ENCODE measurements at places on chromosomes 4 and X.

DNA sequence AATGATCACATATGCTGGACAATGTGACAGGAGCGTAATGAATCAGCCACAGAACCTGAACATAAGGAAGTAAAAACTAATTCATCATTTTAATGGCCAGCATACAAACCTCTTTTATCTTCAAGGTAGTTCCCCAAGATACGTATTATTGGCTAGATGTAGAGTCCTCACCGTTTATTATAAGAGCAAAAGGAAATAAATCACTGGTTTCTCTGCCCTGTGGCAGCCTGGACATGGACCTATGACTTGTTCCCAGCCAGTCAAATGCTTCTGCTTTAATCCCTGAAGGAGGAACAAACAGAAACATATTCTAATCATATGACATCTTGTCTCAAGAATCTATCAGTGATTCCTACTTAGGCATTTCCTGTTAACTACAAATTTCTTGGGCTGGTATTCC lies 86.8 kb upstream of the FAM241A start:
- no peak for DNase-seq

- DNase-seq: no peak
Measured at GRCh38 chrX:98379134-98379533, 1495.4 kb downstream of the RPA4 start.

DNA sequence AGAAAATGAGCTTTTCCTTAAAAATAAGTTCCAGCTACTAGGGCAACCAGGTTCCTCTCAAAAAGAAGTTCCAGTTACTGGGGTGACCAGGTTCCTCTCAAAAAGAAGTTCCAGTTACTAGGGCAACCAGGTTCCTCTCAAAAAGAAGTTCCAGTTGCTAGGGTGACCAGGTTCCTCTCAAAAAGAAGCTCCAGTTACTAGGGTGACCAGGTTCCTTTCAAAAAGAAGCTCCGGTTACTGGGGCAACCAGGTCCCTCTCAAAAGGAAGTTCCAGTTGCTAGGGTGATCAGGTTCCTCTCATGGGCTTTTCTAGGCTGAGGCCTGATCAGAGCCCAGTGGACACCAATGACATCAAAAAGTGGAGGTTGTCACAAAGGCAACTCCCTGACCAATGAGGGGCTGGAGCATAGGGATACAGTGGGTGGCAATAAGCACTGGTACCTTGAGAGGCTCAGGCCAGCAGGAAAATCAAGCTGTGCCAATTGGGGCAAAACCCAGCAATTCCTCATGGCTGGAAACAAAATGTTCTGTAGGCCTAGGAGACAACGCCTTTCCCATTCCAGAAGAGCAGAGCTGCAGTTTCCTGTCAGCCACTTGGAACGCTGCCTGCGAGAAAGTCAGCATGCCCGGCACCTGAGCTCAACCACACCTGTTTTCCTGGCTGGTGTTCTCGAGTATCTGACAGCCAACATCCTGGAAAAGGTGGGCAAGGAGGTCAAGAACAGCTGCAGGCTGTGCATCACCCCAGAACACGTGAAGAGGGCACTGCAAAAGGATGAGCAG lies 12.3 kb upstream of the SYTL5 start:
- DNase-seq: no peak

GRCh38 chrX:112341598-112341997 lies 259.0 kb upstream of the TRPC5 start:
- DNase-seq: no peak

GRCh38 chrX:40374486-40374885 lies 206.3 kb upstream of the ATP6AP2 start:
- no peak for DNase-seq

DNA sequence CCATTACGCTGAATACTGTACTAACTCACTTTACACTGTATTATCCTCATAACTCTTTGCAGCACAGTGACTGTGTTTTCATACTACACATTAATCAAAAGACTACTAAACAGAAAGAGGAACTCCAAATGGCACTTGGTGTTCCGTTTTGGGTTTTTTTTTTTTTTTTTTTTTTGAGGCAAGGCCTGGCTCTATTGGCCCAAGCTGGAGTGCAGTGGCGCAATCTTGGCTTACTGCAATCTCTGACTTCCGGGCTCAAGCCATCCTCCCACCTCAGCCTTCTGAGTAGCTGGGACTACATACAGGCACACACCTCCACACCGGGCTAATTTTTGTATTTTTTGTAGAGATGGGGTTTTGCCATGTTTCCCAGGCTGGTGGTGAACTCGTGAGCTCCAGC lies 10.7 kb downstream of the KLHL8 start:
- no peak for DNase-seq

- DNase-seq: no peak
Measured at GRCh38 chrX:12052109-12052508, 86.2 kb upstream of the FRMPD4 start.

DNA sequence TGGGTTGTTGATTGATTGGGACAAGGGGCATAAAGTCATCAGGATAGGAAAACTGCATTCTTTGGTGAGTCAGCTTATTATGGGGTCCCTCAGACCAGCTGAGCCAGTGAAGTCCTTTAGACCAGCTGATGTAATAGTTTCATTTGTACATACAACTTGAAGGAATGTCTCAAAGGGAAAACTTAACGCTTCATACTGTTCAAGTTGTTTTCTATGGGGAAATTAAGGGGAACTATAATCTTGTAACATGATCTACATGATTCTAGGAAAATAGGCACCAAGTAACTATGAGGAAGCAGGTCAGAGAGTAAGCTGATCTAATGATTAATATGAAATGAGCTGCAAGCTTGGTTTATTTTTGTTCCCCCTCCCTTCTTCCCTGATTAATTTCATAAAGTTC lies 175.1 kb upstream of the GRID2 start:
- DNase-seq: no peak

- DNase-seq: no peak
Measured at GRCh38 chrX:153952373-153953026, 8.1 kb upstream of the RENBP start.

DNA sequence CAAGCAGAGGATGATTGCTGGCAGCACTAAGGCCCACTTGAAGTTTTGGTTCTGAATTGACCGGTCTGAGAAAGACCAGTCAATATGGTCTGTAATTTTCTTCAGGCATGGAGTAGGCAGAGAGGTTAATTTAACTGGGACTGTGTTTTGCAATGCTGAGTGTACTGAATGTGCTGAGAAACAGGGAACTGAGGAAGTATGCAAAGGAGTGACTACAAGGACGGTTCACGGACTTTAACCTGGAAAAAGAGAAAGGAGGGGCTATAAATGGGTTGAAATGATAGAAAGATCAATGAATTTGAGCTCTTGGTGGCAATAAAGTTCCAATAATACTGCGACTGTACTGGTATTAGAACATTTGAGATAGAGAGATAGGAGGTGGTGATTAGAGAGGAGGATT lies 84.5 kb downstream of the MAGEB17 start:
- no peak for DNase-seq

GRCh38 chr4:133263104-133263503 lies 114.0 kb downstream of the PCDH10 start:
- DNase-seq: no peak

DNA sequence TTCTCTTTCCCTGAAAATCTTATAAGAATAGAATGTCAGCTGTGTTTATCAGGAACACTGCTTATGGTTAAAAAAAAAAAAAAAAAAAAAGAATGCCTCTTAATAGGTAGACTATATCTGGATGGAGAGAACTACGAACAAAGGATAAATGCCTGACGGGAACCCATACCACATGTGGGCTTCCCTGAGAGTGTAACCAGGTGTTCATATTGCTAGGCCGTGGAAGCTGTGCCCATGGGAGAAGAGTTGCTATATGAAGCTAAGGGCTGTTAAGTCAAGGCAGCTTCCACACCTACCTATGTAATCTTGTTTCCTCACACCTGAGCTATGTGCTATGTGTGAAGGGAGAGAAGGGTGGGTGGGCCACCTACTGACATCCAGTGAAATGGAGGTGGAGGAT lies 27.3 kb downstream of the TMEM184C start:
- no peak for DNase-seq

GRCh38 chr4:25993395-25994185 lies 79.6 kb downstream of the SMIM20 start:
- DNase-seq: no peak

- no peak for DNase-seq
Measured at GRCh38 chr4:77358315-77358928, 201.4 kb downstream of the CCNG2 start.

DNA sequence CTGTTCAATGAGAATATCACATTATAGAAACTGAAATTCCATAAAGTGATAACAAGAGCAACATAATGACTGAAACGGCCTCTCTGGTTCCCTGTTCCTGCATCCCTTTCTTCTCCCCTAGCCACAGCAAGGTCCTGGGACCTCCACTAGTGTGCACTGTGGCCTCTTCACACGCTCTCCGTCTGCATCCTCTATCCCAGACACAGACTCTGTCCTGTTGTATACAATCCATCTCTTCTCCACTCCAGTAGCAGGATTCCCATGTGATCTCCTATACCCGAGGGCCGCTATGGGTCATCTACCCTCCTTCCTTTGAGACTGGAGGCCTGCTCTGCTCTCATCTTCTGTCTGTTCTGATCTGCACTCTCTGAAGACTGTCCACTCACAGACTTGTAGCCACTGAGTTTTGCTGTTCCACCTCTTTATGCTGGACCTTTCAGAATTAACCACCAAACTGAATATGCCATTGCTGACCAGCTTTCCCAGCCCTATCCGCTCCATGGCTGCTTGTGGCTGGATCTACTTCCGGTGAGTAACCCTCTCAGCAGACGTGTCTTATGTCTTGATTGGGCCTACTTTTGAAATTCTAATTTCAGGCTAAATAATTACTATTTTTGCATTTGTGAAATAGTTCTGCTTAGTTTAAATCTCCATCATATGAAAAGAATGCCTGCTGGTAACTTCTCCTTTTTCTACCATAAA lies 105.1 kb upstream of the NAP1L5 start:
- no peak for DNase-seq

DNA sequence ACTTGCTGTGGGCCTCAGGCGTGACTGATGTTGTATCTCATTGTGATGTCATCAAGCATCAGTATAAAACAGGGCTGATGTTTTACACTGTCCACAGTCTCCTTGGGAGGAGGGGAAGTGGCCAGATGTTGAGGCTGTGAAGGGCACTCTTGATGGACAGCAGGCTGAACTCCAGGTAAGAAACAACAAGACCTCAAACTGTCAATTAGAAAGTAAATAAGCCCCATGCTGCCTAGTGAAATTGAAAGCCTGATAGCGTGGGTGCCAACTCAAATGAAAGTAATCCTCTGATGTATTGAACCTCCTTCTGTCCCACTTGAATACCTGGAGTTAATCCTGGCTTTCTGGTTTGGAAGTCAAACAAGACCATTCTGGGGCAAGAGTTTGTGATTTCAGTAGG lies 19.7 kb downstream of the VSIG1 start:
- no peak for DNase-seq

- DNase-seq: no peak
Measured at GRCh38 chr4:143473334-143474126, 40.0 kb upstream of the SMARCA5 start.

- DNase-seq: no peak
Measured at GRCh38 chr4:85780664-85781063, 305.7 kb downstream of the ARHGAP24 start.

GRCh38 chr4:84433633-84434222 lies 65.4 kb downstream of the NKX6-1 start:
- DNase-seq: no peak
